CD4-positive, alpha-beta T cell treated with Interleukin-4 for 4 hours (primary cell): ENCODE measurements at places on chromosomes 16 and 17.

- no peak for DNase-seq
These were observed 124.2 kb downstream of the METRNL start for GRCh38 chr17:83203472-83204221.

GRCh38 chr17:36485805-36486203, 677 bp upstream of the ZNHIT3 start:
- no peak for DNase-seq

GRCh38 chr17:14044702-14045101, 24.6 kb upstream of the COX10 start:
- no peak for DNase-seq

DNA sequence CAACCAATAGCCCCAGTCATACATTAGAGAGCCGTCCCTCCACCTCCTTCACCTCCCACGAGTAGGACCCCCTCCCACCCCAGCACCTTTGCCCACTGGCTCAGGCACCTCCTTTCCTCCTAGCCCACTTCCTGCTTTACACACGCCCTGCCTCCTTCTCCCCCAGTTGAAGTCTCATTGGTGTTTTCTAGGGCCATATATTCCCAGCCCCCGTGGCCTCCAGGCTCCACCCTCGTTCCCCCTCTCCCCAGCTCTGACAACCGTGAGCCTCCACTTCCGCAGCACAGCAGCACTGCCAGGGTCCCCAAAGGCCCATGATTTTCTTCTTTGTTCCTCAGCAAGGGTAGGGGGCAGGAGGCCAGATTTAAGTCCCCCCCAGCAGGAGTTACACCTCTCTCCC, 340.3 kb upstream of the TNRC6C start:
- DNase-seq, result no peak

DNA sequence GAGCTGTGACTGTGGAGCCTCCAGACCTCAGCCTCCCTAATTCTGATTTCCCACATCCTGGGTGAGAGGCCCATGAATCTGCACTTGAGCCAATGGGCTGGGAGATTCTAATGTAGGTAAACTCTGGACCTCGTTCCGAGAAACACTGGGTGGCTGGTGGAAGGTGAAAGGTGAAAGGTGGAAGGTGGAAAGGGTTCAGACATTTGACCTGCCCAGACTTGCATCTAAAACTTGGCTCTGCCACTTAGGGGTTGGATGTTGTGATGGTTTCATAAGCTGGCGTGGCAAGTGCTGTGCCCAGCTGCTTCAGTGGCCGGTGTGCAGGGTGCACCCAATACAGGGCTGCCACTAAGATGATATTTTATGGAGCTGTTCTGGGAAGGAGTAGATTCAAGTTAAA, 24.8 kb downstream of the SYT17 start:
- DNase-seq, result no peak

GRCh38 chr16:10852286-10852685, 24.7 kb upstream of the CIITA start:
- DNase-seq, result no peak
